M059J (cell line): ENCODE measurements at places on chromosomes 4 and X. TPM values are rescaled to one million over a fixed set of nuclear protein-coding genes. Genes with fewer than 3 reads are reported as not detected.
A peak's percentile ranks its signal among the peaks of the same experiment; 100 is the strongest.

The ADGRL3 gene
- total RNA-seq: 0.07 TPM in 1 of 2 replicates, not detected in the other

The N4BP2 gene
- 1.1 and 2.3 TPM in 2 replicates for total RNA-seq

The ABCE1 gene
- total RNA-seq: 112 and 134 TPM in 2 replicates

The PIR gene
- 25.4 and 32.6 TPM in 2 replicates for total RNA-seq

The ASB9 gene
- total RNA-seq: 8.2 and 16.0 TPM in 2 replicates

The GPRIN3 gene
- total RNA-seq: 0.05 and 0.25 TPM in 2 replicates

The NDP gene
- 29.2 and 39.7 TPM in 2 replicates for total RNA-seq

The GPRASP1 gene
- 0.27 and 0.52 TPM in 2 replicates for total RNA-seq

The ADAMTS3 gene
- total RNA-seq: 0.12 and 0.44 TPM in 2 replicates

The ACE2 gene
- 1.4 and 6.6 TPM in 2 replicates for total RNA-seq

GRCh38 chrX:76155786-76156185 is 17.1 kb upstream of the PBDC1 start:
- DNase-seq: peak; percentile 36

DNA sequence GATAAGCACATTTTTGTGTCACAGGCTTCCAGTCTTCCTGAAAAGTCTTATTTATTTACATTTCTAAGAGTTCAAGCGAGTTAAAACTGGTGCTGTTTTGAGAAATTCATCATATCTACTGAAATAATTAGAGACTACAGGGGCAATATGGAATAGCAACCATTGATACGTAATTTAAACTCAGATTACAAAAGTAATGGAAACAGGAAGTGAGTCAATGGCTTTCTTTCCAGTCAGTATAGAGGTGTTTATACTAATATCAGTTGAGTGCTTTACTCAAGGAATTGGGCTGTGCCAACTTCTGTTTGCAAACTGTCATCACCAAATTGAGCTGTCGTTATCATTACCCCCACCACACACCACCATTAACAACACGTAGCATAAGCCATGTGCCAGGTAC is 222.7 kb downstream of the COL25A1 start:
- peak; percentile 43 for DNase-seq

- no peak for DNase-seq
Measured at GRCh38 chr4:98539299-98539698, 119.1 kb downstream of the TSPAN5 start.

DNA sequence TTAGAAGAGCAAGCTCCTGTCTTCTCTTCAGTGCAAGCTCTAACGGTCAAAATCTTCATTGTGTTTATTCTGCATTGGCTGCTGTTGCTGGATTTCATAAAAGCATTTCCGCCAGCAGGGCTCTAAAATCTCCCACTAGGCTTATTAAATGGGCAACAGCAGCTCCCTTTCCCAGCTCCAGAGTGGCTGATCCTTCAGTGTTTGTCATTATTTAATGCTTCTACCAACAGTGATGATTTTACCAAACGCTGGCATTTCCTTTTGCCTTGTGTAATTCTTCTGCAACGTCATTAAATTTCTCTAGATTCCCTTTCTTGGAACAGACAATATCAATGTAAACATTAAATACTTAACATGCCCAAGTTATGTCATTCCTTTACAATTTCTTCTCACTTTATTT is 20.1 kb downstream of the SLC7A11 start:
- peak; percentile 45 for DNase-seq

DNA sequence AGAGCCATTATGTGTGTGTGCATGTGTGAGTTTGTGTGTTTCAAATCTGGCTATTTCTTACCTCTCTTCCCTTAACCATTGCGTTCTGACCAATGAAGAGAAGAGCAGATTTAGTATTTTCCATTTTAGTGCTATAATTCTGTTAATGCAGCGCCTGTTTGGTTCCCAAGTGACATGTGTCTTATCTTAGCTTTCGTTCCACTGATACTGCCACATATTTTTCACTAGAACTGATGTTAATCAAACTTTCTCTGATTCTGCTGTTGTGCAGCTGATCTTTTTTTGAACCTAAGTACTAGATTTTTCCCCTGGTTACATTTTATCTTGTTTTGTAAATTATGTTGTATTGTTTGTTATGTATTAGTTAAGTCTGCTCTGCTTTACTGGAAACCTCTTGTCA is 152.9 kb upstream of the MID1 start:
- DNase-seq: no peak

- no peak for DNase-seq
Measured at GRCh38 chr4:126973201-126973600, 659.6 kb upstream of the INTU start.

GRCh38 chr4:162837679-162838078 is 329.0 kb downstream of the NAF1 start:
- DNase-seq: peak; percentile 37

GRCh38 chr4:176077561-176077960 is 11.9 kb downstream of the WDR17 start:
- DNase-seq: peak; percentile 5

GRCh38 chr4:80535551-80535950 is 200.0 kb downstream of the CFAP299 start:
- DNase-seq: peak; percentile 33

- no peak for DNase-seq
Measured at GRCh38 chr4:104146048-104146447, 348.6 kb downstream of the CXXC4 start.

DNA sequence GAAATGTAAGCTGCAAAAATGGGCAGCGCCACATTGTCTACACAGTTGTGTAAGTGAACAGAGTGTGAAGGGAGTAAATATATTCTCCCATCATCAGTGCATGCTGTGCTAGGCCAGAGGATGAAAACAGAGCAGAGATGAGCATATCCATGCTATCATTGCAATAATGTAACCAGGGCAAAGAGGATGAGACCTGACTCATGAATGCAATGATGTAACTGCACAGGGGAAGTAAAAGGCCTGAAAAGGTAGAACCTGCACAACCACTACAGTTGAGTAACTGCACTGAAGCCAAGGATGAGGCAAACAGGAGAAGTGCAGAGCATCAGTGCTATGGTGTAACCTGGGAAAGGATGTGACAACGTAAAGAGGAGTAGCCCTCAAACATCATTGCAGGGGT is 220.4 kb upstream of the FAM47C start:
- DNase-seq: no peak

- DNase-seq: no peak
Measured at GRCh38 chr4:6085691-6086628, 67.7 kb upstream of the C4orf50 start.

DNA sequence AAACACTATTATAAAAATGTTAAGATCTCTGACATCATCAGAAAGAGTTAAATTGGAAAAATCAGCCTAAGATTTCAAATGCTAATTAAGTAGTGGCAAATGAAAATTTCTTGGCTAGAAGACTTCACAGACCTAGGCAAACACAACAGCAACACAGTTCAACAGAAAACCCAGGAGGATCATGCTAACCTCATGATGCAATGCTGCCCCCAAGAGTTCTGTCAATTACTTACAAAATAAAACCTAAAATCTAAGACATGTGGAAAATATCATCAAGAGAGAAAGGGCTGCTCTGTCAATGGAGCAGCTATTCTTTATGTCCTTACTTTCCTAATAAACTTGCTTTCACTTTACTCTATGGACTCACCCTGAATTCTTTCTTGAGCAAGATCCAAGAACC is 21.0 kb downstream of the S100G start:
- DNase-seq: peak; percentile 58

DNA sequence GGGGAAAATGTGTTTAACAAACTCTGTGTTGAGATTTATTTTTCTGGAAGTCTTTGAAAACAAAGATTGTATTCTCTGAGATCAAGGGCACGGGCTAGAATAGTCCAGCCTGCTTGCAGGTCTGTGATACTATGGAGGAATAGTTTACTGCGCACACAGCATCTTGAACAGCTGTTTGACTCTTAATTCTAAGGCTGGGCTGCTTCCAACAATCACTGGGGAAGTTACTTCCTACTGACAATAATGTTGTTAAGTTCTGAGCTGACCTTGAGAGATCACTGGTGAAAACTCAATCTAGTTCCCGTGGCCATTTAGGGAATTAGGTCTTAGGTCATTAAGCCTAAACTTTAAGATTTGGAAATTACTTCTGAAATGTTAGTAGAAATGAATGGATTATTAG is 416.1 kb upstream of the FTHL17 start:
- DNase-seq: no peak

DNA sequence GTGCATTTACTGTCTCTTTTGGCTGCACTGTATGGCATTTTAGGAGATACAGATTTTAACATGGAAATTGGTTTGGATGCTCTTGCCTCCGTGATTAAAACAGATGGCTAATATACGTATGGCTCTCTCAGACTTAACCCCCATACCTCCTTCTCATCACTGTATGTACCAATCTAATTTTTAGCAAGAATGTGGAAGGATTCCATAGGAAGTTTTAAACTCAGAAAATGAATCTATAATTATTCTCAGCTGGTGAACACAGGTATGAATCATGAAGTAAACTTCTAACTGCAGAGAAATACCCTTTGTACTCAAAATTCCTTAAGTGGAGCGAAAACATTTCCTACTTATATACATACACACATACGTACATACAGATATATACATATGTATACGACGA is 210.5 kb upstream of the NEIL3 start:
- DNase-seq: no peak

- peak; percentile 45 for DNase-seq
Measured at GRCh38 chr4:30103455-30103854, 616.7 kb upstream of the PCDH7 start.

GRCh38 chrX:21656587-21657317 is 1.4 kb downstream of the KLHL34 start:
- DNase-seq: no peak

- DNase-seq: peak; percentile 4
Measured at GRCh38 chrX:82141942-82142341, 940.0 kb downstream of the SH3BGRL start.

- no peak for DNase-seq
Measured at GRCh38 chrX:24763989-24764388, 70.3 kb downstream of the POLA1 start.

DNA sequence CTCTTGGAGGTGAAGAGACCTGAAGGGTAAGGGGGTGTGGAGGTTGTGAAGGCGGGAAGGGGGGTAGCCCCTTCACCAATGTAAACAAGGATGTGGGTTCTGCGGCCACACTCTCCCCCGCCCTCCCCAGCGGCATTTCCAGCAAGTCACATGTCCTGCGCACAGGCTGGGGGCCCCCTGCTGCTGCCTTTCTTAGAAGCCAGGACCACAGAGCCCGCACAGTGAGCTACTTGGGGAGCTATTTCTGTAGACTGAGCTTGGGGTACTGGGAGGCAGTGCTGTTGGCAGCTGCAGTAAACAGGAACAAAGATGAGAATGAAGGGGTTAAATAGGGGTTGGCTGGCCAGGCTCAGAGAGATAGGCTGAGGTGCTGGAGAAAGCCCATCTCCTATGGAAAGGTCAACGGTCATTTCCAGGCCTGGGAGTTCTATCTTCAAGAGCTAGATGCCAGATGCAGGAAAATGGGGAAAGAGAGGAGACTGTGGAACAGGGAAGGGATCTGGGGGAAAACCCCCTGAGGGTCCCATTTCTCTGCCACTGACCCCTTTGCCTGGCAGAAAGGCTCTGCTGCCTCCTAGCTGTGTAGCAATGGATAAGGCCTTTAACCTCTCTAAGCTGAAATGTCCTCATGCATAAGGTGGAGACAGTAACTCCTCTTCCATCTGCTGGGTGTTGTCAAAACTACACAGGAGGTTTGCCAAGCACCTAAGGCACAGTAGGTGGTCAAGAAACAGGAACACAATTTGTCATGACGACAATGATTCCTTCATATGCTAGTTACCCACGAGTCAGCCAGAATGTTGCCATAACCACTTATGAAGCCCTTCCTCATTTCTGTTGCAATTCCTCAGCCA is 18.5 kb upstream of the PIM2 start:
- DNase-seq: no peak
